ENCODE measurements at places on chromosomes 4 and X.

DNA sequence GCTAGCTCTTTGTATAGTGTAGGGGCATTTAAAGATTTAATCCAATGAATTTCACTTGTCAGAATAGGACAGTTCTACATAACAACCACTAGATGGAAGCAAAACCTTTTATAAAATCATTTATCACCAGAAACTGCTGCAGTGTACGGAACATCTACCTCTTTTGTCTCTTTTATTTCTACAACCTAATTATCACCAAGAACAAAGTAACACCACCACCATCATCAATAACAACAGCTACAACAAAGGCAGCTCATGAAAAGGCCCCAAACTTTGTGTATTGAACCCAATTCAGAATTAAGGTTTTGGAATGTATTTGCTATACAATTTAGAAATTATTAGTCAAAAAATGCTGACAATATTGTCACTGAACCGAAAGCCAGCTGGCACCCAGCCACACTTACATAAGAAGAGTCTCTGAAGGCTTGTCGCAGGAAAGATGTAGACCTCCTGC, 260.9 kb upstream of the RPS6KA3 start:
- DNase-seq, result peak; percentile 58

GRCh38 chr4:178037459-178038214, 595.4 kb upstream of the AGA start:
- no peak for DNase-seq

GRCh38 chrX:9785254-9785943, 830 bp upstream of the SHROOM2 start:
- no peak for DNase-seq

- DNase-seq, result peak; percentile 4
These were observed 79.3 kb downstream of the CLDN22 start for GRCh38 chr4:183240581-183241321.

DNA sequence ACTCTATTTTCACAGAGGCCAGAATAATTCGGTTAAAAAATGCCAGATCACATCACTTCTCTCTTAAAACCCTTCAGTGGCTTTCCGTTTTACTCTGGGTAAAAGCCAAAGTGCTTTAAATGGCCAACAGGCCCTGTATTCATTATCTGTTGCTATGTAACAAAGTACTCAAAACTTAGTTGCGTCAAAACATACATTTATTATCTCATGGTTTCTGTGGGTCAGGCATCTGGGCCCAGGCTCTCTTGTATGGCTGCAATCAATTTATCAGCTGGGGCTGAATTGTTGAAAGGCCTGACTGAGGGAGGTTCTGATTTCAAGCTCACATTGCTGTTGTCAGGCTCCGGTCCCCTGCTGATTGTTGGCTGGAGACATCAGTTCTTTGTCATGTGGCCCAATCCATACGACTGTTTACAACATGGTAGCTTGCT, 72.7 kb upstream of the H2AZ1 start:
- DNase-seq, result no peak

GRCh38 chr4:112982680-112983079, 66.8 kb upstream of the ANK2 start:
- DNase-seq, result no peak

DNA sequence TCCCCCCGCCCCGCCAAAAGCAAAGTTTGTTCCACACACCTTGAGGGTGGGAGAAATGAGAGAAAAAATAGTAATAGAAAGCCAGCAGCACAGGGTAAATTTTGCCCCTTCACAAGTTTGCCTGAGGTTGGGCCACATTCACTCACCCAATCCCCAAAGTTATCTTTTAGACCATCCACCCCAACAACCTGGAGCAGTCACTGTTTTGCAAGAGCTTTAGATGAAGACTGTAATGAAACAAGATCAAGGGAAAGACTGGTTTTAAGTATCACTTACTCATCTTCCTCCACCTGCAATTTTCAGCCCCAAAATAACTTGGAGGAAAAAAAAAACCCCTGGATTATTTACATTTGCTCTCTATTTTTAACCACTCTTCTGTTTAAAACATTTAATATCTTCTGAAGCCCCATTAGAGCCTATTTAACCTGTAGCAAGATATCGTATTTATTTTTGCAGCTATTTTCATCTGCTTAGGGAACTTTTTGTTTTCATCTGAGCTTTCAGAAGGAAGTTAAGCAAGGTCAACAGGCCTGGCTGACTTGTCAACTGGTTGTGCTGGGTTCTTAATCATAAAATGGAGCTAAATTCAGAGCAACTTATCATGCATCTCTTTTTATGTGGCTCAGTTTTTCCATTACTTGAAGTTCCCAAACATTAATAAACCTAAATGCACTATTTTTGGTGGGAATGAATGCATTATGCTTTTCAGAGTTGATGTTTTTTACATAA, 24.6 kb upstream of the TBL1X start:
- DNase-seq, result no peak

GRCh38 chr4:173343832-173344397, 9.8 kb upstream of the HMGB2 start:
- no peak for DNase-seq

GRCh38 chrX:16772460-16772859, 13.8 kb upstream of the TXLNG start:
- no peak for DNase-seq

- DNase-seq, result no peak
These were observed 13.8 kb downstream of the PNMA6E start for GRCh38 chrX:153387345-153387744.

- DNase-seq, result no peak
These were observed 82.3 kb downstream of the PRKX start for GRCh38 chrX:3631196-3631595.

DNA sequence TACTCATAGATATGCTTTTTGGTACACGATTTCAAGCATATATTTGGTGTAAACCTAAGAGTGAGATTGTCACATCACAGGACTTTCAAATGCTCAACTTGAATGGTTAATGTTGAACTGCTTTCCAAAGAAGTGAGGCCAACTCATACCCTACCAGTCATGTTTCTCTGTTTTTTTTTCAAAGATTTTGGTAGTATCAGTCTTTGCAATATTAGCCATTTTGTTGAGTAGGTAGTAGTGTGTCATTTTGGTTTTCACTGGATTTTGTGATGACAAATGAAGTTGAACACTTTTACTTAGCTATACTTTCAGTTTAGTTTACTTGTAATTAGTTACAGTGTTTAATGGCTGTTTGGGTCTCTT, 12.5 kb upstream of the HS3ST1 start:
- no peak for DNase-seq

DNA sequence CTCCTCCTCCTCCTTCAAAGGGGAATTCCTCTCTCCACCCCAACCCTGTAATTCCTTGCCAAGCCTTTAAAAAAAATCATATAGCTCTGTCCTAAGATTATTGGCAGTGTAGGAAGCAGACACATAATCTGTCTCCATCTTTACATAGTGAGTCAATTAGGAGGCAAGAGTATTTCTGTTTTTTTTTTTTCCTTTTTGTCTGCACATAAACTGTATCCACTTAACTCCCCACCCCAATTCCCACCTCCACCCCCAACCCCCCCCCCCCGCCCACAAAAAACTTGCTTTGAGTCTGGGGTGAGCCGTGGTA, 182.5 kb downstream of the RASL11B start:
- DNase-seq, result no peak

- no peak for DNase-seq
These were observed 33.8 kb upstream of the FAT4 start for GRCh38 chr4:125280892-125281403.

- no peak for DNase-seq
These were observed 1011.1 kb upstream of the HS3ST1 start for GRCh38 chr4:12439633-12440305.

GRCh38 chr4:86845593-86845992, 3.6 kb downstream of the SLC10A6 start:
- no peak for DNase-seq
